NCI-H1930 (cell line): ENCODE measurements at places on chromosomes 2 and 18.

GRCh38 chr18:59357928-59358327, 1.1 kb downstream of the LMAN1 start:
- DNase-seq = no peak

- no peak for DNase-seq
Observed at GRCh38 chr2:74385396-74385795, 5.3 kb upstream of the DCTN1 start.

- DNase-seq = no peak
Observed at GRCh38 chr2:10775021-10775780, 37.4 kb downstream of the PDIA6 start.

DNA sequence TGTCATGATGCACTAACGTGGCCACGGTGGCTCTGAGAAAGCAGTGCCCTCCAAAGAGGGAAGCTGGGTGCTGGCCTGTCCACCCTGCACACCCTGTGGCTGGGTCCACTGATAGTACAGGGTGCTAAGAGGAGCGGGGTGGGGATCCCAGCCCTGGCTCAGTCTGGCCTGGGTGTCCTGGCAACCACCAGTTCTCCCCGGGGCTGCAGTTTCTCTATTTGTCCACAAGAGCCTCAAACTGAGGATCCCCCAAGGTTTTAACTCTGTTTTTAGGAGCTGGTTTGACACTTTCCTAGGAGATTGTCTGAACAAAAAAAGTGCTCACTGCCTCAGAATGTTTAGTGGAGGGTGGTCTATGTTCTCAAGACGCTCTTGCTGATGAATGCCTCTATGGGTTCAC, 29.0 kb downstream of the EDAR start:
- no peak for DNase-seq

DNA sequence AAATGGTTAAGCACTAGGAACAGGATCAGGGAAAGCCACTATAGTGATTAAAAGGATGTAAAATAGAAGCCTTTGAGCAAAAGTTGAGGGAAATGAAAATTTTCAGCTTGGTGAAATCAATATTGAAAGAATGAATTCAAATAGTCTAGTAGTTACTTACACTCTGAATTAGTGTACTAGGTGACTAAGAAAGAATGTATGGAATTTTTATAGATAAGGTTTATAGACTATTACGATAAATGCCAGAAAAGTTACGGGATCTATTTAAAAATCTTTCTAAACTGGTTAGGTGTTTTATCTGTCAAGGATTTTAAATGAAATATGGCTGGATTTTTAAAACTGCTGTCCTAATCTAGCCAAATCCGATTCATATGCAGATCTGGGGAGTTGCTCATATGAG, 208.6 kb downstream of the MYO3B start:
- DNase-seq = no peak

DNA sequence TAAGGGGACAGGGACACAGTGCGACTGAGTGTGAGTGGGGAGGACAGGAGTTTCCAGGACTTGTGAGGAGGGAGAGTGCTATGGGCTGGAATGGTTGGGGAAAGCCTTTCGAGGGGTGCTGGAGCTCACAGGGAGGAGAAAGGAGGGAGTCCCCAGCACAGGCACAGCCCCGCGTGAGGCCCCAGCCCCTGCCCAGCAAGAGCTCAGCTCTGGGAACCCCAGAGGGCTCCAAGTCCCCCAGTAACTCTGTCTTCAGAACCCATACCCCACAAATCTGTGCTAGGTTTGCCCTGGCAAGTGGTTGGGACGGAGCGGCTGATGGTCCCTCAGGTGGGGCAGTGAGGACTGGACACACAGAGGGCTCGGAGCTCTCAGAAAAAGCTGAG, 75.4 kb downstream of the SFXN5 start:
- DNase-seq = no peak

DNA sequence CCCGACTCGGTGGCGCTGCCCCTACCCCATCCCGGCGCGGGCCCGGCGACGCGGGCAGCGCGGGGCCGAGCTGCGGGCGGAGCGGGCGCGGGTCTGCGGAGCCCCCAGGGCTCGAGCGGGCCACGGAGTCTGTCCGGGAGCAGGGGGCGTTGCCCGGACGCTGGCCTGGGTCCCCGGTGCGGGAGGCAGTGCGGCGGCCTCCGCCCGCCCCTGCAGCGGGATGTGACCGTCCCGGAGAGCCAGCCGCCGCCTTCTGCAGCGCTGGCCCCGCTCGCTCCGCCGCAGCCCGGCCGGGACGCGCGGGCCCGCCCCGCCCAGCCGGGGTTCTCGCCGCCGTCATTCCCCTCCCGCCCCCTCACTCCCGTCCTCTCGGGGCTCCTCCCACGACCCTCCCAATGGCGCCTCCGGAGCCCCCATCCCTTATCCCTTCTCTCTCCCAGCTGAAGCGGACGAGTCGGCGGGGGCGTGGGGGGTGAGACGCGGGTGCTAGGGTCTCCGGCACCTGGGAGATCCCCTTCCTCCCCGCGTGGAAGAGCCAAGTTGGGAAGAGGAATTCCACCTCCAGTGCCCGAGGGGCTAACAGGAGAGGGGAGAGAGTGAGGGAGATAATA, at the start of gene FNDC4:
TSS of gene FNDC4 (minus strand) at position 257 of the 611 bp plus-strand sequence. CDS start 521 bp downstream, outside the sequence.
- DNase-seq = peak; percentile 10

DNA sequence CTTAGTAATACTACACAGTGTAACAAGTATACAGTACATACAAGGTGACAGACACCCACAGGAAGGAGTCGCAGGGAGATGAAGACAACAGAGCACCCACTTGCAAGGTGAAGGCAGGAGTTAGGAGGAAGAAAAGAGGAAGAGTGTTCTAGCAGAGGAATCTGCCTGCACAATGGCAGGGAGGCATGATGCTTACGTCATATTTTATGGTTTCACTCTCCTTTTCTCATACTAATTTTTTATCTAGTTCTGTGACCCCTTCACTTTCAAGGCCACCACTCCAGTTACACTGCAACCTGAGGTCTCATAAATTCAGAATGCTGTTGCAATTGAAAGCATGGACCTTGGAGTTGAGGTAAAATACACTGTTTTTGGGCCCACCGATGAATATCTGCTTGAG, 331.7 kb downstream of the MEIS1 start:
- no peak for DNase-seq

DNA sequence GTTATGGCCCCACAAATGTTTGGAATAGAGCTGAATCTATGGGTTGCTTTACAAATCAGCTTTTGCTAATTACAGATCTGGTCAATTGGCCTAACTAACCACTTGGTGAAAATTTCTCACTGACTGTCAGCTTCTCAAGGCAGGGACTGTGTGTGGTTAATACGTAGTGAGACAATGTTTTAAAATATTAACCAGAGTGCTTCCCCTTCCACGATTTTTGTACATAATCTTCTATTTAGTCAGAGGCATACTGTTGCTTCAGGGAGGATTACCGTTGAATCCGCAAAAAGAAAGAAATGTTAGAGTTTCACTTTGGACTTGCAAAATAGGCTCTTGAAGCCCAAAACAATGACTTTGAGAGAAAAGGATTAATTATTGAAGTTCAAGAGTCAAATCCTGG, 14.9 kb upstream of the KCNS3 start:
- no peak for DNase-seq

DNA sequence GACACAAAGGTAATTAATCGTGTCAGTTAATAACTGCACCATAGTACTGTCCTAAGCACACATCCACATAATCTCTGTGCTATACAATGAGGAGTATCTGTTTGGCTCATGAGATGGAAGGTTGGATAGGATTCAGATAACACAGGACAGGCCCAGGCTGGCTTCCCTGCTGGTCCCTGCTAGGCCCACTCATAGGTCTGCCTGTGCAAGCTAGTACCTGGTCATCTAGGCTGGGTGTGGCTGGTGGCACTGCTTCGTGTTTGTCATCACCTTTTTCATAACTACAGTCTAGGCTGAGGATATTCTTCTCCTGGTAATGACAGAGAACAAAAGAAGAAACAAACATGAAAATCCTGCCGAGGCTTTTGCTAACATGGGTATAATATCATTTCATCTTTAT, 392.8 kb downstream of the TRIB2 start:
- DNase-seq = no peak

DNA sequence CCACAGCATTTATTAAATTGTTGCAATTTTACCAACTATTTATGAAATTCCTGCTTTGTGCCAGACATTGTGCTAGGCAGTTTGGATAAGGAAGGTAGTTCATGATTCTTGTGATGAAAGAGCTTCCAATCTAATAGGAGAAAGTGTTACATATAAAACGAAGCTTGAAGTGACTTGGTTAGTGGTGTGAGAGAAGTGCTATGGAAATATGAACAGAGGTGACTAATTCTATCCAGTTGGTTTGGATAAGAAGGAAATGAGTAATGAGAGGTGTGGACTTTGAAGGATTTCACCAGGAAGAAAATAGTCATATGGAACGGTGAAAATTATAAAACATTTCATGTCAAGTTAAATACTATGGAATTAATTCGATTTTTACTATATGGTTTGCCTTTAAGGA, 48.6 kb downstream of the EML6 start:
- no peak for DNase-seq

GRCh38 chr2:144067506-144067905, 452.4 kb downstream of the ZEB2 start:
- no peak for DNase-seq

GRCh38 chr2:133676392-133677130, 108.3 kb upstream of the NCKAP5 start:
- no peak for DNase-seq

DNA sequence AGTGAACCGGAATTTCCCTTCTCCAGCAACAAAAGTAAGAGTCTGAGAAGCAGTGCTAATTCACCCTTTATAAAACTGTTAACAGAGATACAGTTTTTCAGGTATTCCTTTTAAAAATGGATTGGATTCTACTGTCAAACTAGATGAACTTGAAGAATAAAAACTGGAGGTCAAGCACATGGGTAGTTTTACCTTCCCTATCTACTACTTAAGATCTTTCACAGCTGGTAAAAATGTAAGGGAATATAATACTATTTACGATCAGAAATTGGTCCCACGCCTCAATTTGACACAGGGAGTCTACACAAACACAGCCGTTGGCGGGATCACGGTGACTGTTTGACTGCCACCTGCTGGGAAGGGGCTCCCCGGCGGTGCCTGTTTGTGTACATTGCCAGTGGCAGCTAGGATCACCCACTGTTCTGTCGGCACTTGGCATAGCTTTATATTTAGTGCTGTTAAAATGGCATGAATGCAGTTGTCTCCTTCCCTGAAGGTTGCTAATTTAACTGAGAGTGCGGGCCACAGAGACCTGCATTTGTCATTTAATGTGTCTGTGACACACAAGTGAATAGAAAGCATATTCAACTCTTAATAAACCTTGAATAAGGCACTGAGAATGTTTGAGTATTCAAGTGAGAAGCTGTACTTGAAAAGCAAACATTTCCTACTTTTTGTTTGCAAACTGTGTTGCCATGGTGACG, 59.5 kb downstream of the ABCG8 start:
- DNase-seq = peak; percentile 75

- no peak for DNase-seq
Observed at GRCh38 chr18:22985250-22985649, 52.1 kb downstream of the RBBP8 start.

DNA sequence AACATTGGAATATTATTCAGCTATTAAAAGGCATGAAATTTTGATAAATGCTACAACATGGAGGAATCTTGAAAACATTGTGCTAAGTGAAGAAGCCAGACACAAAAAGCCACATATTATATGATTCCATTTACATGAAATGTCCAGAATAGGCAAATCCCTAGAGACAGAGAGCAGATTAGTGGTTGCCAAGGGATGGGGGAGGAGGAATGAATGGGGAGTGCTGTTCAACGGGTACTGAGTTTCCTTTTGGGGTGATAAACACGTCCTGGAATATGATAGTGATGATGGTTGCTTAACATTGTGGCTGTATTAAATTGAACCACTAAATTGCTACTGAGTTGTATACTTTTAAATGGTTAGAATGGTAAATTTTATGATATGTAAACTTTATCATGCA, 8.9 kb upstream of the TWSG1 start:
- no peak for DNase-seq

- no peak for DNase-seq
Observed at GRCh38 chr2:74502720-74503505, 3.5 kb upstream of the LBX2 start.

DNA sequence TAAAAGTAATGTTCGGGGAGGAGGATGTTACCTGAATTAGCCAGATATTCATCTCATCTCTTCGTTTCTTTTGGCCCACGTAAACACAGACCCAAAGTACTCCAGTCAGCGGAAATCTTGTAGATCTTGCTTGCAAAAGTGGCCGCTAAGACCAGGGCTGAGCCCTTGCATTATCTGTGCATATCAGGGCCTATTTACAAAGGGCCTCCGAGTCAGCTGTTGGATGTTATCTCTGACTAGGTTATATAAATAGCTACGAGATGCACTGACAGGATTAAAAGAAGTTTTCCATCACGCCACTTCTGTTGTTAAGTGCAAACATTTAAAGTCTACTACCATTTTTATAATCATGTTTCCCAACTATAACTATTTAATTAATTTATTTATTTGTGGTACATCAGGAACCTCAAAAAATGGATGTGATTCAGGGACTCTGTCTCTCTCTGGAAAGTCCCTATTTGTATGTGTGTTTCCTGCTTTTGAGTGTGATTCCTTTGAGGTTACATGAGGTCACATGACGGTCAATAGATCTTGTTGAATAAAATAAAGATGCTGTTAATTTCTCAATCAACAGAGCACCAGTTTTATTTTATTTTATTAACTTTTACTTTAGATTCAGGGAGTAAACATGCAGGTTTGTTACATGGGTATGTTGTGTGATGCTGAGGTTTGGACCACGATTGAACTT, 46.8 kb upstream of the MBOAT2 start:
- no peak for DNase-seq

DNA sequence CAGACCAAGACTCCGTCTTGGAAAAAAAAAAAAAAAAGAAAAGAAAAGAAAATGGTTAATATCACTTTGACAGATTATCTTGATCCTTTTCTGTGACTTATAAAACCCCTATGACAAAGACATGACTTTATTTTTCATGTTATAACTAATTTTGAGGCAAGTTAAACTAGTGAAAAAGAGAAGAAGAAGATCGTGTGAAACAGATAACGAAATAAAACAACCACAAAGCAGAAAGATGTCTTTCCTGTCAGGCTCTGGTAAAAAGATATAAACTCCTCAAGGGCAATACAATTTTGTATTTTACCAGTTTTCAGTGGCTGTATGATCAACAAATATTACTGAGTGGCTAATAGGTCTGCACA, 13.4 kb upstream of the RBMS1 start:
- DNase-seq = no peak

DNA sequence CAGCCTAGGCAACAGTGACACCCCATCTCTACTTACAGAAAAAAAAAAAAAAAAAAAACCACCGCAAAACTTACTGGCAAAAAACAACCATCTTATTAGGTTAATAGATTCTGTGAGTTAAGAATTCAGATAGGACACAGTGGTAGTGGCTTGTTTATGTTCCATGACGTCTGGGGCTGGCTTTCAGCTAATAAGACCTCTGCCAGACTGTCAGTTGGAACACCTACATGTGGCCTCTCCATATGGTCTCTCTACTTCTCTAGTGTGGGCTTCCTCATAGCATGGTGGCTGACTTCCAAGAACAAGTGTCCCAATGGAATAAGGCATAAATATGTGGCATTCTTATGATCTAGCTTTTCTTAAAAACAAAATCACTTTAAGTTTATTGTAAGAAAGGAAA, 94.0 kb upstream of the OTX1 start:
- no peak for DNase-seq

- DNase-seq = no peak
Observed at GRCh38 chr18:39053571-39053970, 1488.0 kb upstream of the CELF4 start.

GRCh38 chr2:108182489-108182888, 57.3 kb upstream of the SULT1C3 start:
- DNase-seq = no peak

GRCh38 chr2:69036926-69037325, 23.9 kb downstream of the ANTXR1 start:
- DNase-seq = no peak

- no peak for DNase-seq
Observed at GRCh38 chr2:104741860-104742259, 112.1 kb upstream of the POU3F3 start.

GRCh38 chr2:1546023-1546591, 132.8 kb downstream of the TPO start:
- no peak for DNase-seq
